ENCODE measurements at places on chromosomes 2 and 18.
A peak's percentile ranks its signal among the peaks of the same experiment; 100 is the strongest.

DNA sequence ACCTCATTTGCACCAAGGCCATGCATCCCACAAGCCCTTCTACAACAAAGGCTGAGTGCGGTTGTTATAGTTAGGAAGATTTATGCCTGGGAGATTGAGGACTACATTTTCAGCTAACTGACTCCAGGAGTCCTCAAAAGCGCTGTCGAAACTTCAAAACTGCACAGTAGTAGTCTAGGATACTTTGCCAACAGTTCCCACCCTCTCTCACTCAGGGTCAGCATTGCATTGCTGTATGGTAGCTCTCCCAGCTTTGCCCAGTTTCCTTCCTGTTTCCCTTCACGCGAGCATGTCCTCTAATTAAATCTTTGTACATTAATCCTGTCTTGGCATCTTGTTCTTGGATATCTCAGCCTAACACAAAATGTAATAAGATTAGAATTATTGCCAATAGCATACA lies 420.6 kb upstream of the UBE2E3 start:
- no peak for DNase-seq

- no peak for DNase-seq
Measured at GRCh38 chr2:8966123-8966908, 37.2 kb downstream of the MBOAT2 start.

- DNase-seq = no peak
Measured at GRCh38 chr18:31659576-31660177, 24.7 kb downstream of the B4GALT6 start.

DNA sequence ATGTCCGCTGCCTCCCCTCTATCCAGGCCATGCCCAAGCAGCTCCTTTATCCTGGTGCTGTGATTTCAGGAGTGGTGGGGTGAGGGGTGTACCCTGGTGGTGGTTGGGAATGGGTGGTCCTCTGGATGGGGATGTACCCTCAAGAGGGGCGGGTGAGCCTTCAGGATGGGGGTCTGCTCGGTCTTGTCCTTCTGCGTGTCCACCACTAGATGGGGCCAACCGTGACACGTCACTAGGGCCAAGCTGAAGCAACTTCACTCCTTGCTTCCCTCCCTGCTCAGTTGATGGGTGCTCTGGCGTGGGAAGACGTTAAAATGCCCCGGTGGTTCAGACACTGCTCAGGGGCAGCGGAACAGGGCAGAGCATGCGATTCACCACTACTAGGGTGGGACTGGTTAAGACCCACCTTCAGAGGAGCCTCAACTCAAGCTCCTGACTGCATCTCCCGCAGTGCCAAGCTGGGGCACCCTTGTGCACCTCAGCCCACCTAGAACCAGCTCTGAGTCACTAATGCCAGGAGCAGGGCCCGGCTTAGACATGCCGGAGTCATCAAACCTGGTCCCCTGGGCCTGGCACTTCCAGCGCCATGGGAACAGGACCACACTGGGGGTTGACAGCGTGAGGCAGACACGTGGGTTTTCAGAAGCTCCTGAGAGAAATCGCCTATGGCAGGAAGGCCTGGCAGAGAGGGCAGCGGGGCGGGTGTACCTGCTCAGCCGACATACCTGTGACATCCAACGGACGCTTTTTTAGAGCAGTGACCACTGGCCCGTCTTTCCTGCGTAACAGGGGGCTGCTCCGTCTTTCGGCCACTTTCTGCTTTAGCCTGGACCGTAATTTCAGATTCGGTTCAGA lies 256.7 kb downstream of the HDAC4 start:
- DNase-seq = peak; percentile 19

DNA sequence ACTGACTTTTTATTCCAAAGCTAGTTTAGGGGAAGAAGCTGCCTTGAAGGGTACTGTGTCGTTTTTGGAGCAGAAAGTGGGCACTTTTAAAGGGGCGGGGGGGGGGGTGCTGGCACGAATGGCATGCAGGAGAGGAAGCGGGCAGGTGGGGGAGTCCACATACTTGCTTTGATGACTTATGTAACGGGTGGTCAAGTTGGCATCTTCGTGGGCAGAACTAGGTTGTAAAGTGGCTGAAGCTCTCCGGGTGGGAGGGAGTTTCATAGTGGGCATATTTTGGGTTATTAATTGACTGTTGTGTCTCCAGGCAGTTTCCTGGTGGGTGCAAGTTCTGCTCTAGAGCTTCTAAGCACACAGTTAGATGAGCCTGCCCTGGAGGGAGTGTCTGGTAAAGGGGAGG lies 19.9 kb downstream of the PCARE start:
- DNase-seq = no peak

DNA sequence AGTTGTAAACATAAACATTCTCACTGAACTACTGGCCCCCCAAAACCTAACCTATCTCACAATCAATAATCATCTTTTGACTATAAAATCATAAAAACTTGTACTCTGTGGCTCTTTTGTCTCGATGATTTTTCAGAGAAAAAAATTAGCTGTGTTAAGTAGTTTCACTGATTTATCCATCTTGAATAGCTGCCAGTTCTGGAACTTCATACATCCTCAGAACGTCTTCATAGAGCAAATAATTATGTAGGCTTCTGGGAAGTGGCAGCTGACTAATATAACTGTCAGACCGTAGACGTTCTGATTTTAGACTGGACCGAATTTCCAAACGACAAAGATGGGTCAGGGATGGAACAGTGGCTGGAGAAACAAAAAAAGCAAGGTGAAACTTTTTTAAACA lies 97.3 kb upstream of the CHAC2 start:
- no peak for DNase-seq

GRCh38 chr2:196068271-196069209 lies at the start of gene DNAH7:
Gene DNAH7 (minus strand): TSS chr2:196068837. CDS start chr2:196068711, 126 bp downstream.
- DNase-seq = peak; percentile 93

DNA sequence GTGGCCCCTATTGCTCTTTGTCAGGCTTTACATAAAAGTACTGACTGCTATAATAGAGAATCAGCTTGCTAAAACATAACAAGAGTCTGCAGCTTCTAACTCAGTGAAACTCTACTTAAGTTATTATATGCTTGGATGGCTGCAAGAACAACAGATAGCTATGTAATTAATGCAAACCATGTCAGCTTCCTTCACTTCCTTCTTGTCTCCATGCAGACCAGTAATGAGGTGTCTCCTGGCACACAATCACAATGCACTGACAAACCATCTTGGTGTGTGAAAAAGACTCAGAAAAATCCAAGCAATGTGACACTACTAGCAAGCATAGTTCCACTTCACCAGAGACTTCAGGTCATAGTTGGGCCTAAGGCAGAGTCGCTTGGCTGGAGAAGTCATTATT lies 2068.9 kb upstream of the PIK3C3 start:
- DNase-seq = no peak

- DNase-seq = no peak
Measured at GRCh38 chr2:164275659-164276058, 345.6 kb downstream of the GRB14 start.

DNA sequence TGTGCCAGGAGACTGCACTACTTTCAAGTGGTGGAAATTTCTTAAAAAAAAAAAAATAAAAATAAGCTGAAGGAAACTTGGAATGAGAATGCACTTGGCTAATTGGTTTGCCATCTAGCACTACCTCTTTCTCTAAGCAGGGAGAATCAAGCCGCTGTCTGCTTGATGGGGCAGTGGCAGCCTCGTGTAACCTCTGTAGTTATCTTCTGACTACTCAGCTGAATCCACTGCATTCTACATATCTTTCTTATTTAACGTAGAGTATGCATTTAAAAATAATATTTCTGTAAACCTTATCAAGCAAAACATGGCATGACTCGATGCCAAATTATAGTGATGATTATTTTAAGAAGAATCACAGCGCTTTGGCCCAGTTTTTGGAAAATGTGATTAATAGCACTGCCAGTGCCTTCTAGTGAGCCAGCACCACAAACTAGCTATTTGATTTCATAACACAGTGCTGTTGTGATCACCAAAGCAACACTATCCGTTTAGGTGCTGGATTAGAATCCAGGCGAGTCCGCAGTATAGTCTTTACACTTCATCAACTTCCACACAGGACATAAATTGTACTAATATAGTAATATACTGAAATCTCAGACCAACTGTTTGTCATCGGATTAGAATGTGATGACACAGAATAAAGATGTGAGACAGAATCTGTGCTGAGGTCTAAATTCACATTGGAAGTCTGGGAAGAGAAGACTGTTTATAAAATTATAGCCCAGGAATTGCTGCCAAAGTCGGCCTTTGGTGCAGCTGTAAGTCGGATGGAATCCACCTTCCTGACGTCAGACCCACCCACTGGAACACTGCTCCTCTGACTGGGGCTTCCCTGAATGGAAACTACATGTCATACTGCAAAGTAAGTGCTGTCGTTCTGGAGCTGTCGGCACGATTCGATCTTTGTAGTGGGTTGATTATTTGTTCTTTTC lies 136.5 kb upstream of the ETAA1 start:
- no peak for DNase-seq

DNA sequence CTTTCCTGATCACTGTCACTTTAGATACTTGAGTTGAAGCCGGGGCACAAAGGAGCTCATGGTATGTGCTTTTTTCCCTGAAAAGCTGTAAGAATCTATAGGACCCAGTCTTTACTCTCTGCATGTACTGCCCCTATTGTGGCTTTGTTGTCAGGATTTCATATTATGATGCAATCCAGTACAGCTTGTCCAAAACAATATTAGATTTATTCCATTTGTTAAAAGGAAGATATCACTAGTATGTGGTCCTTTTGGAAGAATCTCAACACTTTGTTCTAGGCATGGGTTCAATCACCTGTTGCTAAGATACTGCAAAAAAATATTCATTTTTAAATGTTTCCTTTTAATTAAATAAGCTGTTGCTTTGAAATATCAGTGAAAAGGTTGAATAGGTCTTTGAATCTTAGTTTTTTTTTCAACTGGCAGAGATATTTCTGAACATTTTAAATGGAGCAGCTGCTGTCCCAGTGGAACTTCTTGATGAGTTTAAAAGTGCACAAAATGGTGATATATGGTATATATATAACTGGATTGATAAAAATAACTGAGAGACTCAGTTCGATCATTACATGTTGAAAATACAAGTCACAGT lies 256.6 kb upstream of the NT5C1B start:
- DNase-seq = no peak

GRCh38 chr18:79395761-79396404 lies at the start of gene NFATC1:
Gene NFATC1 (plus strand): TSS chr18:79395930. CDS start chr18:79396225, 295 bp downstream.
- DNase-seq = peak; percentile 92

DNA sequence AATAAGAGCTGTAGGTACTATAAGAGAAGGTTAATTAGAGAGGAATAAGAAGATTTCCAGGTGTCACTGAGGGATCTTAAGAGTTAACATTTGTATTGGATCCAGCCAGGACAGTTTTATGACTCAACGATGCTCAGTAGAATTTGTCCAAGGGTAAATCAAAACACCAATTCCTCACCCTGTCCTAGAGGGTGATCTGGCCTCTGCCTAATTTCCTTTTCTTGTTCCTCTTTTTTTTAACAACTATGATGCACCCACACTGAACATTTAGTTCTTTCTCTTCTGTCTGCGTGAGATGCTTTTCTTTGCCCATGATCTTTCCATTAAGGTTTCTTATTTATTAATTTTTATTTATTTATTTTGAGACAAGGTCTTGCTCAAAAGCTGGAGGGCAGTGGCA lies 92.0 kb downstream of the PMS1 start:
- DNase-seq = no peak

GRCh38 chr18:57771626-57772025 lies 31.5 kb downstream of the ATP8B1 start:
- DNase-seq = no peak

DNA sequence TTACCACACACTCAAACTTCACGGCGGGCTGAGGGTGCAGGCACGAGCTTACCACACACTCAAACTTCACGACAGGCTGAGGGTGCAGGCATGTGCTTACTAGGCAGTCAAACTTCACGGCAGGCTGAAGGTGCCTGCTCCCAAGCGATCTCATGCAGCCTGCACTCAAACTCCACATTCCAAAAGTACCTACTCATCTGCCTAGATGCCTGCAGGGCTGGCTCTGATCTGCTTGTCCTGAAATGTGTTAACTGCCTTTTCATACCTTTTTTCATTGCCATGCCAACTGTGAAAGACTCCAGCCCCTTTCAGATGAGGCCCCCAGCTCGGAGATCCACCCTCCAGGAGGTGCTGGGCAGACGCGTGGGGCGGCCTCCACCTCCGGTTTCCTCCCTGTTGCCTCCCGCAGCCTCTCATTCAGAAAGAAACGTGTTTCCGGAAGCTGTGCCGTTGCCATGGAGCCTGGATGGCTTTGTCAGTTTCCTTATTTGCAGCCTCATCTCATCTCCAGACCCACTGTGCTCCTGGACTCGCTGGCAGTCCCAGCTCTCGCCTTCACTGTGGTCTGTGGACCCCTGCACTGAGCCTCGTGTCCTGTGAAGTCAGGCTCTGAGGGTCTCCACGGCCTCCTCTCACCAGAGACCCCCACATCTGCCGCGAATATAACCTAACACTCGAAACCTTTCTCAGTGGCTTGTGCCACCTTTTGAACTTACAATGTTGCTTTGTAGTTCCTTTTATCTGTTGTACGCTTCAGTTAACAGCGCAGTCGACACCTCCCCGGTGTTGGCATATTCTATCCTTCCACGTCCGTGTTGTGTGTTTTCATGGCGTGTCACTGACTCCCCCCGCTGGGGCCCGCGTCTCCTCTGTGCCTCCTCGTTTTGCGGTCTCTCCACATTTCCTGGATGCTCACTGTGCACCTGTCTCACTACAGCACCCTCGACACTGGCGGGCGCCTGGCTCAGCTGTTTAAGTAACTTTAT lies 106.1 kb upstream of the ALKAL2 start:
- DNase-seq = peak; percentile 58

DNA sequence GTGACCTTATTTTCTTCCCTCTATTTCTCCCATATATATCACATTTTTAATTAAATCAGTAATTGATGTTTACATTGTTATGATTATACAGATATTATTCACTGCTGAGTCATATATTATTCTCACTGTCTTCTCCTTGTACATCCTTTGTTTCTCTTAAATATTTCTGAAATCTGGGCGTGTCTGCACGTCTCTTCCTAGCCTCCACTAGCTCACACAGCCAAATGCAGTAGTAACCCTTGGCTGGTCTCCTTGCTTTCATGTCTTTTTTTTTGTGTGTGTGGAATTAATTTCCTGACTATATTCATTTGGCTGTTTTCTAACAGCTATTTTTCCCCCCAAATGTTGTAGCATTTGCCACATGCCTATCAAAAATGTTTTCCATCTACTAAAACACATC lies 15.8 kb downstream of the CCNYL1 start:
- no peak for DNase-seq

- no peak for DNase-seq
Measured at GRCh38 chr2:116490511-116491145, 1323.9 kb upstream of the DDX18 start.

Measured in stimulated activated naive CD8-positive, alpha-beta T cell treated with anti-CD3 and anti-CD28 coated beads, Interleukin-15, Interleukin-2, amounts not matched to agents 100 U/mL and 50 U/mL, for 24 hours (primary cell).